K562 (cell line): ENCODE measurements at places on chromosomes 6 and 20. TPM values are rescaled to one million over a fixed set of nuclear protein-coding genes. Genes with fewer than 3 reads are reported as not detected.

SPATS1 gene
- total RNA-seq: not detected in 2 replicates

RBM24 gene
- total RNA-seq: not detected in 2 replicates

WFDC2 gene
- not detected in 2 replicates for total RNA-seq

LKAAEAR1 gene
- total RNA-seq: not detected in 2 replicates

RIPPLY2 gene
- not detected in 2 replicates for total RNA-seq

NKAIN2 gene
- total RNA-seq: not detected in 2 replicates

ERVFRD-1 gene
- 0.04 and 0.09 TPM in 2 replicates for total RNA-seq

DNA sequence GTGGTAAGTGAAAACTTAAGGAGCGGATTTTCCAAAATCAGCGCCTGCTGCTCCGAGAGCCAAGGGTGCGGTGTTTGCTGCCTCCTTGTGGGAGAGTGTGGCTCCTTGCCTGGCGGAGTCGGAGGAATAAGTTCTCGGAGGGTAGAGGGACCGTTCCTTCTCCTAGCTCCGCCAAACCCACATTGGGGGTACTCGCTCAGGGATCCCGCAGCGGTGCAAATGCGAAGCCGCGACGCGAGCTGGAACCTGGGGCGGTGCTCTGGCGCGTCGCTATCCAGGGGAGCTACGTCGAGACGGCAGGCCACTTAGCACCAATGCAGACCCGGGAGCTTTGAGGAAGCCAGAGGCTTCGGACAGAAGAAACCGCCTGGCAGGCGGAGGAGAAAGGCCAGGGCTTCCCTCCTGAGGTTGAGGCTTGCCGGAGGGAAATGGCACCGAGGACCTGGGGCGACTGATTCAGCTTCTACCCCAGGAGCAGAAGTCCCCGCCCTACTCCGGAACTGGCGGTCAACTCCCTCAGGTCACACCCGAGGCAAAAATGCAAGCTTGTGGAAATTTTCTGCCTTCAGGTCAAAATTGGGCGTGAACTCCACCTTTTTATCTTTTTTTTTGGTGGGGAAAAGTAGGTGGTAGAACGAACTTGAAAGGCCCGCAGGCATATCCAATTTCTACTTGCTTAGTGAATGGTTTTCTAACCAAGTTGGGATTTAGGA is 5.7 kb upstream of the DDX43 start:
- DNase-seq: peak; percentile 92
- H3K4me1 ChIP-seq: peaks cover 7% of the 10 kb centered on the region
- peak overlapping the region; percentile 89 for H3K27ac ChIP-seq
- no peaks in the 10 kb centered on the region for H3K27me3 ChIP-seq
- peak overlapping the region; percentile 57 for H3K4me3 ChIP-seq
- no peaks in the 10 kb centered on the region for H3K36me3 ChIP-seq

- DNase-seq: peak; percentile 12
- H3K4me1 ChIP-seq: no peaks in the 10 kb centered on the region; the same call in 2 of the 3 replicates
- no peak overlapping the region for H3K4me3 ChIP-seq
- no peak overlapping the region for H3K27ac ChIP-seq
- no peaks in the 10 kb centered on the region for H3K36me3 ChIP-seq
Measured at GRCh38 chr6:110408901-110409300, 6.5 kb downstream of the DDO start.

DNA sequence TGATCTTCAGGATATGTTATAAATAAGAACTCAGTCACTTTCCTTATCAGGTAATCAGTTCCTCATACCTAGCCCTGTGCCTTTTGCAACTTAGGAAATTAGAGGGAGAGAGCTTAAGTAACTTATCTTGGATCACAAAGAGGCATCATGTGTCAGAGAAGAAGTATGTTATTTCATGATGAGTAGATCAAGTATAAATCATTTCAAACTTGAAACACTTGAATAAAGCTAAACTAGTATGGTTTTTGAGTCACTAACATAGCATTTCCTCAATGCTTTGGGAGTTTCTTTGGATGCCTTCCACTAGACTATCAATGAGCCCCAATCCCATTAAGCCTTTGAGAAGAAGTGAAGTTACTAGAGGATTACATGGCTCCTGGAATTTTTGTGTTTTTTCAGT is 102.6 kb upstream of the TNFAIP3 start:
- H3K4me1 ChIP-seq: peaks cover 19% of the 10 kb centered on the region
- DNase-seq: no peak
- no peak overlapping the region for H3K27ac ChIP-seq
- no peaks in the 10 kb centered on the region for H3K36me3 ChIP-seq
- no peaks in the 10 kb centered on the region for H3K27me3 ChIP-seq
- no peak overlapping the region for H3K4me3 ChIP-seq

- no peaks in the 10 kb centered on the region for H3K36me3 ChIP-seq
- H3K4me1 ChIP-seq: peaks cover 31% of the 10 kb centered on the region
- H3K27me3 ChIP-seq: no peaks in the 10 kb centered on the region
- no peak overlapping the region for H3K4me3 ChIP-seq
- DNase-seq: peak; percentile 62
Measured at GRCh38 chr6:32046450-32047083, 8.4 kb downstream of the CYP21A2 start.

- no peak overlapping the region for H3K4me3 ChIP-seq
- no peak overlapping the region for H3K27ac ChIP-seq
- DNase-seq: no peak
- peaks cover 4% of the 10 kb centered on the region; the same call in 2 of the 3 replicates for H3K36me3 ChIP-seq
- H3K27me3 ChIP-seq: no peaks in the 10 kb centered on the region
- H3K4me1 ChIP-seq: no peaks in the 10 kb centered on the region
Measured at GRCh38 chr6:143125864-143126573, 65.3 kb downstream of the AIG1 start.

- H3K27me3 ChIP-seq: no peaks in the 10 kb centered on the region
- peak; percentile 14 for DNase-seq
- no peaks in the 10 kb centered on the region for H3K36me3 ChIP-seq
- no peak overlapping the region for H3K4me3 ChIP-seq
- H3K27ac ChIP-seq: no peak overlapping the region
- H3K4me1 ChIP-seq: no peaks in the 10 kb centered on the region
Measured at GRCh38 chr20:60137657-60138245, 179.5 kb downstream of the CDH26 start.

DNA sequence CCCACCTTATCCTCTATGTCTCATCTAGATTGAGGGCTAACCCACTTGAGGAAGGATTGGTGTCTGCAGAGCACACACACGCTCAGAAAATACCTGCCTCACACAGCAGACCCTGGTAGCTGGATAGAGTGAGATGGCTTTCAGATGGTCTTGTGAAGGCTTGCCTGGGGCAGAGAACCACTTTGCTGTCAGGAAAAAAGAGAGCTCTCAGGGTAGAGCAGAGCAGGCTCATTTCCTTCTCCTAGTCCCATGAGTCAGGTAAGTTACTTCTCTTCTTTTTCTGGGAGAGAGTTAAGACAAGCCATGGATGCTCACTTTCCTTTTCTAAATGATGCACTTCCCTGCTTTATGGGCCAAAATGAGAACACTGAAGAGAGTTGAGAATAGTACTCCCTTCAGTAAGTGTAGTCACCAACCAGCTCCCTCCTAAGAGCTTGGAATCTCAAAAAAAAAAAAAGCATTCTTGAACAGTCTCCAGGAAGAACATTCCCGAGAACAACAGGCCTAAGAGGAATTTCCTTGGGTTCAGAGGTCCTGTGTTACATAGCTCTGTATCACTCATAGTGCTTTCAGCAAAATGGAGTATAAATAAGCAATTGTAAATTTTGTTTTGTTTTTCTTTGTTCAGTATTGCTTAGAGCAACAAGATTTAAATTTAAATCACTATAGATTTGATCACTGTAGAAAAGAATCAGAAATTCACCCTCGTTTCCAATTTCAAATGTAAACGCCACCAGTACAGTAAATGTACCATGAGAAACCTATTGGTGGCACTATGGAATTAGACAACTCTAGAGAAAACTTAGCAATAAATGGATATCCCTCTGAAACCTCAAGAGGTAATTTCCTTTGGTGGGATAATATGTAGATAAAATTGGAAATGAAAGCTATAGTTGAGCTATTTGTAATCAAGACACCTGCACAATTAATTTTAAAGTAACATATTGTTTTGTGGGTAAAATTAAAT is 530.3 kb downstream of the RFPL4B start:
- H3K4me3 ChIP-seq: no peak overlapping the region
- DNase-seq: no peak

DNA sequence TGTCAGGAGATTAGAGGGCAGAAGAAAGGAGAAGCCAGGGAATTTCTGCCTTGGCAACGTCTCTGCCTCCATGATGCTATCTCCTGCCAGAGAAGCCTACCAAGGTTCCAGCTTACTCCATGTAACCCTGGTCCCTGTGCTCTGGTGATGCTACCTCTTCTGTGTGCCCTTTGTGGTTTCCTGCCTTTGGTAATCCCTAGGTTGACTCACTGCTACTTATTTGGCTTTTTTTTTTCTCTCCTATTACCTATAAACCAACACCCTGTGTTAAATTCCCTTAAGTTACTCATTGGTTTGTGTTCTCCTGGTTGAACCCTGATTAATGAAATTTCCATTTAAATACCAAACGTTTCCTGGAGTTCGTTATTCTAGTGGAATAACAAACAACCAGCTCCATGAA is 527.8 kb upstream of the FLRT3 start:
- DNase-seq: no peak
- no peak overlapping the region for H3K27ac ChIP-seq
- H3K4me3 ChIP-seq: no peak overlapping the region
- H3K36me3 ChIP-seq: no peaks in the 10 kb centered on the region

- H3K4me3 ChIP-seq: no peak overlapping the region
- no peaks in the 10 kb centered on the region for H3K27me3 ChIP-seq
- H3K4me1 ChIP-seq: no peaks in the 10 kb centered on the region
Measured at GRCh38 chr6:79005024-79005423, 73.0 kb downstream of the PHIP start.

DNA sequence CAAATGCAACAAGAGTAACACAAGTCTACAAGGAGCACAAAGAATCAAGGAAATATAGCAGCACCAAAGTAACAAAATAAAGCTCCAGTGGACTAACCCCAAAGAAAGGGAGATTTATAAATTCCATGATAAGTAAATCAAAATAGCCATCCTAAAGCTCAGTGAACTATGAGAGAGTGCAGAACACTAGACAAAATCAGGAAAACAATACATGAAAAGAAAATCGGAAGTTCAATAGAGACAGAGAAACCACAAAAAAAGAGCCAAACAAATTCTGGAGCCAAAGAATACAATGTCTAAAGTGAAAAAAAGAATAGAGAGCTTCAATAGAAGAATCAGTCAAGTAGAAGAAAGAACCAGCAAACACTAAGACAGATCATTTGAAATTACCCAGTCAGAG is 247.3 kb upstream of the TENT5A start:
- H3K27me3 ChIP-seq: no peaks in the 10 kb centered on the region
- no peaks in the 10 kb centered on the region for H3K36me3 ChIP-seq
- no peak for DNase-seq
- H3K4me3 ChIP-seq: no peak overlapping the region
- no peak overlapping the region for H3K27ac ChIP-seq
- H3K4me1 ChIP-seq: peaks cover 13% of the 10 kb centered on the region; the same call in 2 of the 3 replicates

- H3K36me3 ChIP-seq: no peaks in the 10 kb centered on the region
- no peak for DNase-seq
- H3K4me1 ChIP-seq: no peaks in the 10 kb centered on the region
Measured at GRCh38 chr6:64774881-64775280, 932.1 kb downstream of the EYS start.

DNA sequence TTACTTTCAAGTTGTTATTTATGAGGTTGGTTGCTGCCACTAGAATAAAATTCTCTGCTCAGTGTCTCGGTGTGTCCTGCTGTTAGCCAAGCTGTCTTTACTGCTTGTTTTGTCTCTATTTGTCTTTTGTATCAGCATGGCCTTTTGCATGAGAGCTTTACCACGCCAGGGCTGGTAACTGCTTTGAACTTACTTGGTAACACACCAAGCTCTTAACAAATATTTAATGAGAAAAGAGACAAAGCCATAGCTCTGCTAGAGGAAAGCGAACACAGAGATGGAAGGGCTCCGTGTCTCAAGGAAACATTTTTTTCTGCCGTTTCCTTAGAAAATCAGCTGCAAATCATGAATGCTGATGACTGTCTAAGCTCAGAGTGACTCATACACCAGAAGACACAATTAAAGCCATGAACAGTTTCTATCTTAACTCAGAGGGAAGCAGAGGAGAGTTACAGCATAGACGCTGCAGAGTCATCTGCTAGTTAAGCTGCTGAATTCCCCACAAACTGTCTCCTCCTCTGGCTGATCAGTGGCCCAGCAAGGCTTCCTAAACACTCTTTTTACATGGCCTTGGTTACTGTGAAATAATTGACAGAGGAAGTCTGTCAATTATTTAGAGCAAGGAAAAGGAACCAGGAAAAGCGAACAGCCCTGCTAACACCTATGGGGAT is 44.8 kb downstream of the AGPAT4 start:
- H3K27ac ChIP-seq: peak overlapping the region; percentile 61
- peaks cover 51% of the 10 kb centered on the region for H3K4me1 ChIP-seq
- peaks cover 6% of the 10 kb centered on the region; the same call in 2 of the 3 replicates for H3K36me3 ChIP-seq
- H3K27me3 ChIP-seq: no peaks in the 10 kb centered on the region
- no peak for DNase-seq

GRCh38 chr20:50100552-50100951 is 12.4 kb downstream of the UBE2V1 start:
- no peak overlapping the region for H3K4me3 ChIP-seq
- peaks cover 42% of the 10 kb centered on the region for H3K36me3 ChIP-seq
- no peak for DNase-seq
- no peaks in the 10 kb centered on the region for H3K27me3 ChIP-seq
